ENCODE measurements at places on chromosomes 2 and 18. TPM values are rescaled to one million over a fixed set of nuclear protein-coding genes. Genes with fewer than 3 reads are reported as not detected.

The AOX1 gene
- total RNA-seq: 7.5 TPM

The HOXD1 gene
- total RNA-seq: not detected

The UGT1A8 gene
- total RNA-seq: not detected

The SLC25A12 gene
- 106 TPM for total RNA-seq

The SULT1C4 gene
- total RNA-seq: 2.0 TPM

The RIT2 gene
- not detected for total RNA-seq

The PRSS56 gene
- 0.11 TPM for total RNA-seq

The POTEF gene
- total RNA-seq: not detected

The DLGAP1 gene
- not detected for total RNA-seq

The UGT1A10 gene
- total RNA-seq: not detected

DNA sequence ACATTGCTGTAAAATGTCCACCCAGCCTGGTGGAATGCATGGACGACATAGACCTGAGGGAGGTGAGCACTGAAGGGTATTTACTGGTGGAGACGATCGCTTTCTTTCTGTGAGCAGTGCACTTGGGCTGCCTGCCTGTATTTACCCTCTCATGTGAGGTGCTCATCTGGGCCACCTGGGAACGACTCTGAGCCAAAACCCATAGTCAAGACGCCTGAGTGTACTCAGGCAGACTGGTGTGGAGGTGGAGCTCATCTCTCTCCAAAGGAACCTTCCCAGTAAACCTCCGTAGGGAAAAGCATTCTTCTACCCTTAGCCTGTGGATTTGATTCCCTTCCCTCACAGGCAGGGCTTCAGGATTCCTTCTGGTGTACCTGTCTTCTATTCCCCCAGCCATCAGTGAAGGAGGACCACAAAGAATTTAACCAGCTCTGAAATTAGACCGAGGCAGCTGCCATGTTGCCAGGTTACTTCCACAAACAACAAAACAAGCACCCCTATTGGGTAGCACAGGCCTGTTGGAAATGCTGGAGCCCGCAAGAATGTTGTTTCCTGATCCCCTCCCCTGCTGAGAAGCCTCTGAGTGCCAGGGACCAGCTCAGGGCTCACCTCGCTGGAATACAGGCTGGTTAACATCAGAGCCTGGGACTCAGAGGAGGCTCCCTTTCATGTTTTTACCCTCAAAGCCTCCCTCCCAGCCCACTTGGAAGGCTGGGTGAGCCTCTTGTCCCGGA is 47.5 kb upstream of the TXNDC2 start:
- DNase-seq: no peak

DNA sequence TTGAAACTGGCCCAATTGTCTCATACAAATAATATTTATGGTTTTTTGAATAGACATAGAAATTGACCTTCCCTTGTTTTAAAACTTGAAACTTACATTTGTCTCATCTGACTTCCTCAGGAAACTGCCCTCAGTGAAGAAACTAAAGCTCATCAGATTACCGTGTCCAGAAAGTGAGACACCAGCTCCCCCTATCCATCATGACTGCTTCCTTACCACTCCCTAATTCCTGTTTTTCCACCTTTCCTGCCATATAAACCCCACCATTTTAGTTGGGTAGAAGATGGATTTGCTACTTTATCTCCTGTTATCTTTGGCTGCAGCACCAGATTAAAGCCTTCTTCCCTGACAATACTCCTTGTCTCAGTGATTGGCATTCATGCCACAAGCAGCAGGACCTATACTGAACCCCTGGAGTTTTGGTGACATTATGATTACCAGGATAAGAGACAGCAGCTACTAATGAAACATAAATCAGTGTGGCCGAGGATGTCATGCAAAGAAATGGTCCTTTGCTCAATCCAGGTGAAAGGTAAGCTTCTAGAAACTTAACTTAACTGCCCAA is 1627.6 kb upstream of the ZEB2 start:
- DNase-seq: no peak

GRCh38 chr2:233996461-233996860 is 54.0 kb upstream of the SPP2 start:
- DNase-seq: no peak

DNA sequence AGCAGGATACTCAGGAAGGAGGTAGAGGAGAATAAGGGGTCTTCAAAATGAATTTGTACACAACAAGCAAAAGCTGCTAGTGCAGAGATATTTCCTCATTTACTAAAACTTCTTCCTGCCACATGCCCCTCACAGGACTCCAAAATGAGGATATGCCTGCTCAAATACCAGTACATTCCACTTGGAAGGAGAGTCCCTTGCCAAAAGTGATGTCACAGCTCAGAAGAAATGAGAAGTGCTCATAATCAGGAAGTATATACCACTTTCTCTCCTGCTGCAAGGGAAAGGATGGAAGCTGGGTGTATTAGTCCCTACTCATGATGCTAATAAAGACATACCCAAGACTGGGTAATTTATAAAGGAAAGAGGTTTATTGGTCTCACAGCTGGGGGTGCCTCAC is 87.7 kb upstream of the FSHR start:
- no peak for DNase-seq

DNA sequence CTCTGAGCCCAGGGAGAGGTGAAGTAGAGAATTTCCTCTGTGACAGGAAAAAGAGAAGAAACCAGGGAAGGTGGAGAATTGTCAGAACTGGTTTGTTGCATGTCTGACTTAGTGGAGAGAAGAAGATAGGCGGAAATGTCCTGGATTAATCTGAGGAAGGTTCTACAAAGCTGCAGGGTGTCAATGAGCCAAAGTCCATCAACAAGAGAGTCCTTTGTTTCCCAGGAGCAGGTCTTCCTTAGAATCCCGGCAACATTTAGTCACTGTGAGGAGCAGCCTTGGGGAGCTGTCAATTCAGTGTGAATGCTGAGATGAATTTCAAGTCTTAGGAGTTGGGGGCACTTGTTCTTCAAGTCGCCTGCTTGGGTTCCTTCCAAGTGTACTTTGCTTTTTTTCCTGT is 88.4 kb upstream of the CELF4 start:
- DNase-seq: no peak

- DNase-seq: no peak
Observed at GRCh38 chr18:10025711-10026670, 112.2 kb downstream of the VAPA start.

DNA sequence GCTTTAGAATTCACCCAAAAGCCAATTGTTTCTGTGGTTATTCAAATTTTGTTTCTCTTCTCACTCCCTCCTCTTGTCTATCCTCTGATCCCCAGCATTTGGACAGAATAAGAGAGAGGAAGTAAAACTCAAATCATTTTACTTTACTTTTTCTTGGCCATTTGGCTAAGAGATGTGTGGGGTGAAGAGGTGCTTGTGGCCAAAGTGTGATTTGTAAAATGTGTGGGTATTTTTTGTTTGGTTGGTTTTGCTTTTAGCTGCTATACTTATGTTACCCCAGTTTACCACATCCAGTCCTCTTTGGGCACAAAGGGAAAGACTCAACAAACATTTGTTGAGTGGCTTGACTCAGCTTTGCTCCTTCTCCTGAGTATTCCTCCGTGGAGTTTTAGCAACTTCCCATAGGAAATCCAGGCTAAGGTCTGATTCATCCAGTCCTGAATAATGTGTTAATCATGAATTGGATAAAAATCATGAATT is 109.1 kb upstream of the CYP1B1 start:
- no peak for DNase-seq

DNA sequence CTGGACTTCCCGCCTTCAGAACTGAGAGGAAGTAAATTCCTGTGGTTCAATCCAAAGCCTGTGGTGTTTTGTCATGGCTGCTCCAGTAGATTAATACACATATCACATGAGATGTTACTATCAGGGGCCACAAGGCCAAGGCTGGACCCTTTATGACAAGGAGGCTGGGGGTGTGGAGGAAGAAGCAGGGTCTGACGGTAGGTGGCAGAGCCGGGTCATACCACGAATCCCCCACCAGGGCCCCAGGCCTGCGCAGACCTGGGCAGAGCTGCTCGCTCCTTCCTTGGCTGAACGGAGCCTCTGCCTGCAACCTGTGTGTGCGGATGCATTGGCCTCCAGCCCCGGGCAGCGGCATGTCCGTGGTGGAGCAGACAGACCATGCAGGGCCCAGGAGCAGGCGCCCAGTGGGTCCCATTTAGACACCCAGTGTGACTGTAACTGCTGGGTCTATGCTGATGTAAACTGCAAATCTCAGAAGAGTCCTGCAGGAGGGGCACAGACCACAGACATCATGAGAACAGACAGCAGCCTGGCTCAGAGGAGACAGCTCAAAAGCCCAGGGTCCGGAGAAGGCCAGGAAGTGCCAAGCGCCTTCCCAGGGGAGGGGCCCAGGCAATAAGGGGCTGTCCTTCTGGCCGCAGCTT is 155.2 kb downstream of the PXDN start:
- DNase-seq: no peak

- no peak for DNase-seq
Observed at GRCh38 chr18:13096719-13097118, 105.6 kb downstream of the CEP192 start.

- DNase-seq: no peak
Observed at GRCh38 chr18:48265328-48265727, 143.9 kb downstream of the ZBTB7C start.

- no peak for DNase-seq
Observed at GRCh38 chr2:14778015-14778414, 145.5 kb downstream of the LRATD1 start.

- no peak for DNase-seq
Observed at GRCh38 chr2:10547663-10548376, 99.7 kb upstream of the ODC1 start.

DNA sequence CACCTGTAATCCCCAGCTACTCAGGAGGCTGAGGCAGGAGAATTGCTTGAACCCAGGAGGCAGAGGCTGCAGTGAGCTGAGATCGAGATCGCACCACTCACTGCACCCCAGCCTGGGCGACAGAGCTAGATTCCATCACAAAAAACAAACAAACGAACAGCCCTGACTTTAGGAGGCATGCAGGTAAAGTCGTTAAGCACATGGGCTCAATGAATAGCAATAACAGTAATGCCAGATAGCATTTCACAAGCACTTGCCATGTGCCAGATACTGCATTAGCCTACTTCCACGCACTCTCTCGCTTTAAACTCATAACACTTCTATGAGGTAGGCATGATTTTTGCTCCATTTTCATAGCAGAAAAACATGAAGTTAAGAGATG is 135.6 kb upstream of the KLHL14 start:
- no peak for DNase-seq

DNA sequence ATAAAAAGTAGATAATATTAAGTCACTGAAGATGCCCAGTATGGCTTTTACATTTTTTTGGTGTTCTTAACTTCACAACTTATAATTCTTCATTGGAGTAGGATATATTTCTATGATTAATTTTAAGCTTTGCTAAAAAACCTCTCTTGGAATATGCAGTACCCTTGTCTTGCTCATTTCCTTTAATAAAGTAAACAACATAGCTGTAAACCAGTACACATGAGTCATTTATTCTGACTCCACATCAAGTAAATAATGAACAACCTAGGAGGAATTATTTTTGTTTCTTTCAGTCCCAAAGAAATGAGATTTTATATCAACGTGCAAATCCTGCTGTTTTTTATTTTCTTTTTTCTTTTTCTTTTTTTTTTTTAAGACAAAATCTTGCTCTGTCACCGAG is 869.1 kb downstream of the CNTNAP5 start:
- DNase-seq: no peak

GRCh38 chr2:46700435-46700834 is 215.2 kb downstream of the MCFD2 start:
- no peak for DNase-seq

DNA sequence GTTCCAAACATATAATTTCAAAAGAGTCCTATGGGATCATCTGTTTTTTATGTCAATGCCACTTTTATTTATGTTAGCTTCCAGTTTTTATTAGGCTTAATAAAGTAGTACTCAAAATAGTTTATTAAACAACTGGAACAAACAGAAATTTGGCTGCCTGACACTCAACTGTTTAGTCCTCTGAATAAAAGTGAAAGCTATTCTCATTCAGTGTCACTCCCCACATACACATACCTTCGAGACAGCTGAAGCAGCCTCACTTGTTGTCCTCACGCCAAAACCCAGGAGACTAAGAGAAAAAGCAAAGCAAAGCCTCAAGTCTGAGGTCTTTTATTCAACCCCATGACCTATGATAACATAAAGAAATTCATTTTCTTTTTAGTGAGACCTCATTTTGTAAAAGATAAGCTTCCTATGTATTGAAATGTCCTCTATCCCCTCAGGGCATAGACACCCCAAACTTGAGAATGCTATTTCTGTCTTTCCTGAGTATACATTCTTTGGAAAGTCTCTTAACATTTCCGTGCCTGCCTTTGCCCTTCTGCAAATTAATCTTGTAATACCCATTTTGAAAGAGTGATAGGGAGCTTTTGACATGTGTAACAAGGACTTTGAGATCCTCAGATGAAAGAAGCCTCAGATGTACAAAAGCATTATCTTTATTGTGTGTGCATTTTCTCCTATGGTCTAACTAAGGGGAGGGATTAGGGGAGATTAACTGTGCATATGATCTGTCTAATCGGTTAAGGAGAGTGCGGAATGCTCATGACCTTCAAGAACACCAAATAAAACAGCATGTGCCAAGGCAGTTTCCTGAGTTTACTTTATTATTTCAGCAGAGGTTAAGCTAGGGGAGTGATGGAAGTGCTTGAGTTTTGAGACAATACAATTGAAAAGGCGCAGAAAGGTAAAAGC is 1523.7 kb upstream of the PIK3C3 start:
- DNase-seq: no peak
